Ecto neural progenitor cell (in vitro differentiated cells): ENCODE measurements at places on chromosomes 3 and 15.

- no peak for DNase-seq
Measured at GRCh38 chr3:99009851-99010250, 108.4 kb upstream of the DCBLD2 start.

- no peak for DNase-seq
Measured at GRCh38 chr3:133412183-133413132, 12.6 kb downstream of the BFSP2 start.

- DNase-seq = no peak
Measured at GRCh38 chr15:91278951-91279350, 178.9 kb downstream of the SV2B start.

GRCh38 chr3:57017459-57017845 lies 43.0 kb upstream of the SPATA12 start:
- DNase-seq = no peak

DNA sequence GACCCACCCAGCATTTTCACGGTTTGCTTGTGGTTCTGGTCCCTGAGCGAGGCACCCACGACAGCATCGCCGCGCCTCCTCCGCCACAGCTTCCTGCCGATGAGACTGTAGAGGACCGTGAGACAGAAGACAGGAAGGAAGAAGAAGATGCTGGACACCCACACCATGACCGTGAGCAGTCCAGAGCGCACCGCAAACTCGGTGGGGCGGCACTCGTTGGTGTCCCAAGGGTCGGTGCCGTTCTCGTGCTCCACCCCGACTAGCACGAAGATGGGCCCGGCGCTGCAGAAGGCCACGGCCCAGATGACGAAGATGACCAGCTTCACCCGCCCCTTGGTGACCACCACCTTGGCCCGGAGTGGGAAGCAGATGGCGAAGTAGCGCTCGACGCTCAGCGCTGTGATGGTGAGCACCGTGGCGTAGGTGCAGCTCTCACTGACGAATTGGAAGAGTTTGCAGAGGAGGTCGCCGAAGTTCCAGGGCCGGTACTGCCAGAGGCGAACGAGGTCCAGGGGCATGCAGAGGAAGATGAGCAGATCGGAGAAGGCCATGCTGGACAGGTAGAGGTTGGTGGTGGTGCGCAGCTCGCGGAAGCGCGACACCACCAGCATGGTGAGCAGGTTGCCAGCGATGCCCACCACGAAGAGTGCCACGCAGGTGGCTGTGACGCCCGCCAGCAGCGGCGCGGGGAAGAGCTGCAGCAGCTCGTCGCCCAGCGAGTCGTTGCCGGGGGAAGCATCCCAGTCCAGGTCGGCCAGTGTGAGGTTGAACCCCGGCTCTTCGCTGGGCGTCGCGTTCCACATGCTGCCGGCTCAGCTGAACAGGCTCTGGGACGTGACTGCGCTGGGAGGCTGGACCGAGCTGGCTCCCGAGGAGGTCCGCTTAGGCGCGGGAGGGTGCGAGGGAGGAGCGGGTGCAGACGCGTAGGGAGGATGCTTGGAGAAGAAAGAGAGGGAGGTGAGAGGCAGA lies at the start of gene GHSR:
Gene GHSR (minus strand): TSS at position 846 of the 969 bp plus-strand sequence. CDS start 43 bp downstream, at position 803.
- peak; percentile 44 for DNase-seq

DNA sequence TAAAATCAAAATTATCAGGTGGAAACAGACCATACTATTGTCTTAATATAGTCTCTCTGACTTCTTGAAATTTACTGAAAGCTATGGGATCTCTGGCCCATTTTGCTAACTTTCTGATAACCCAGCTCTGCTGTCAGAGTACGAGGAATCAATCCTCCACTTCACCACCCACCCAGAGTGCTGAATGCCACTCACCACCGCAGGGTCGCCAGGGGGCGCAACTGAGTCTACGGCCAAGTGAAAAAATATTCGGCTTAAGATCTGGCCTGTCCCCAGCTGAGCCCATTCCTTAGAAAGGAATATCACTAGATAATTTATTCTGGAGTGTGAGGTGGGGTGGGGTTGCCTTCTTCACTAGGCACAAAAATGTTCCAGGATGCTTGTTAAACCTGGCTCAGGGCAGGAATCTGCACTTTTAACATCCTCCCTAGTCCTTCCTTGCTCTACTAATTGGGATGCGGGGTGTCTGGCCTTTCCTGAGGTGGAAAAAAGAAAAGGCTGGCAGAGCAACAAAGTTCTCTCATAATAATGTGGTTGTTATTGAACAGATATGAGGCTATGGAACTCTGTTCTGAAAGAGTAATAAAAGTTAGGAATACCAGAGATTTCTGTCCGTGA lies 520.6 kb downstream of the MFSD1 start:
- peak; percentile 83 for DNase-seq

- DNase-seq = no peak
Measured at GRCh38 chr3:137131081-137131480, 173.3 kb downstream of the IL20RB start.

GRCh38 chr3:183764847-183765731 lies 60.3 kb downstream of the MAP6D1 start:
- DNase-seq = no peak

GRCh38 chr15:38658431-38658830 lies 93.8 kb upstream of the RASGRP1 start:
- DNase-seq = no peak

DNA sequence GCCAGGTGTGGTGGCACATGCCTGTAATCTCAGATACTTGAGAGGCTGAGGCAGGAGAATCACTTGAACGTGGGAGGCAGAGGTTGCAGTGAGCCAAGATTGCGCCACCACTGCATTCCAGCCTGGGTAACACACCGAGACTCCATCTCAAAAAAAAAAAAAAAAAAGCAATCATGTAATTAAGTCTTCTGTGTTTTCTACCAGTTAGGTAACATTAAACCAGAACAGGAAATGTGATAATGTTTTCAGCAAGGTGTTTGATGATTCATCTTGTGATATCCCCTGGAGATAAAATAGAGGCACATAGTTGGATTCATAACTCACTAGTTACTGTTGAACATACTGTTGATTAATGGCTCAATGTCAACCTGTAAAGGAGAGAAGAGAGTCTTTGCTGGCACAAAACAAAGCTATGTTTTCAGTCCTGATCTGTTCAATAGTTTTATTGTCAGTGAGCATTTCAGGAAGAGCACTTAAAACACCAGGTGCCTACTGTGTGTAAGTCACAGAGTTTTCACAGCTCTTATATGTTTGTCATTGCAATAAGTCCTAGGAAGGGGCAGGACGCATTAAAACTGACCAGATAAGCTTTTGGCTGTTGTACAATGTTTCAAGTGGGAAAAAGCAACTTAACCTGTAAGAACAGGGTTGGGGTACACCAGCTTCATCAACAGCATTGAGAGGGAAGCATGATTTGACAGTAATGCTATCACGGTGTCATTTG lies 19.5 kb downstream of the DNAJB11 start:
- no peak for DNase-seq

DNA sequence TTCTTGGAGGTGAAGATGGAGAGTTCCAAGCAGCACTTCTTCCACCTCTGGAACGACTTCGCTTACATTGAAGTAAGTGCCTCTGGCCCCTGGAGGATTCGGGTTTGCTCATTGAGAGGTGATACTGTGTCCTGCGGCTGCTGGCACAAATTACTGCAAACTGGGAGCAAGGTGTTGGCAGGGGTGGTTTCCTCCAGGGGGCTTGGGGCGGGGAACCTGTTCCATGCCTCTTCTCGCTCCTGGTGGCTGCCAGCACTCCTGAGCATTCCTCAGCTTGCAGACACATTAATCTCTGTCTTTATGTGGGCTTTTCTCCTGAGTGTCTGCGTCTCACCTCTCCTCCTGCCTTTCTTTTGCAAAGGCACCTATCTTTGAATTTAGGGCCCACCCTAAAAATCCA lies 47.4 kb downstream of the MESD start:
- no peak for DNase-seq

GRCh38 chr3:65953301-65953812 lies 85.4 kb downstream of the MAGI1 start:
- DNase-seq = peak; percentile 54

GRCh38 chr3:147191795-147192385 lies 214.5 kb downstream of the ZIC4 start:
- peak; percentile 52 for DNase-seq

GRCh38 chr3:178036451-178037144 lies 499.6 kb upstream of the KCNMB2 start:
- DNase-seq = no peak

GRCh38 chr15:65373163-65373651 lies 4.6 kb downstream of the IGDCC3 start:
- peak; percentile 49 for DNase-seq

- no peak for DNase-seq
Measured at GRCh38 chr3:136171097-136171542, 25.0 kb downstream of the MSL2 start.
